Liver (tissue), 10 donors: ENCODE measurements at places on chromosomes 6 and 20. TPM values are rescaled to one million over a fixed set of nuclear protein-coding genes. Genes with fewer than 3 reads are reported as not detected.

GRCh38 chr6:169701311-169701953, 397 bp downstream of the WDR27 start:
- DNase-seq, result no peak
- peak overlapping the region; percentile 98 for H3K4me3 ChIP-seq
- H3K4me1 ChIP-seq, result peaks cover 43% of the 10 kb centered on the region
- no peaks in the 10 kb centered on the region for H3K36me3 ChIP-seq

Gene BHLHE23
- total RNA-seq, result not detected

GRCh38 chr20:31707994-31708735, 14.5 kb downstream of the BCL2L1 start:
- H3K4me3 ChIP-seq, result no peak overlapping the region
- no peaks in the 10 kb centered on the region for H3K27me3 ChIP-seq
- DNase-seq, result peak; percentile 67
- peaks cover 83% of the 10 kb centered on the region for H3K4me1 ChIP-seq

DNA sequence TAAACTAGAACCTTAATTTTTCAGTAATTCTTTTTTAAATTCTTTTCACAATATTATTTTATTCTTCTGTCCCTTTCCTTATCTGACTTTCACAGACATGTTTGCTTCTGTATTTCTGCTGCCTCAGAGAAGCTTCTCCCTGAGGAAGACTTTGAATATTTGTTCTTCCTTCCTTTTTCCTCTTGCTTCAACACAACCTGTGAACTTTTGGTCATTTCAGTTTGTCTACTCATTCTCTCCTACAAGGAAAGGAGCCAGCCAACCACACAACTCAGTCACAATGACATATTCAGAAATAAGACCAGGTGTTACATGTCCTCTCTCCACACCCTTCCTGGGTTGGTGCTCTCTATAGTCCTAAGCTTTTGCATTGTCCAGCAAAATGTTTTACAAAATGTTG, 310.4 kb downstream of the TFAP2B start:
- no peaks in the 10 kb centered on the region for H3K27me3 ChIP-seq
- H3K4me1 ChIP-seq, result no peaks in the 10 kb centered on the region
- no peaks in the 10 kb centered on the region for H3K36me3 ChIP-seq
- DNase-seq, result no peak
- H3K27ac ChIP-seq, result no peak overlapping the region
- H3K4me3 ChIP-seq, result no peak overlapping the region

Gene MLN
- not detected for total RNA-seq

GRCh38 chr6:149906405-149906804, 8.5 kb upstream of the RAET1E start:
- no peaks in the 10 kb centered on the region for H3K36me3 ChIP-seq
- H3K27ac ChIP-seq, result no peak overlapping the region
- no peaks in the 10 kb centered on the region for H3K4me1 ChIP-seq
- DNase-seq, result no peak
- H3K4me3 ChIP-seq, result no peak overlapping the region

Gene AURKA
- 1.3 TPM for total RNA-seq

Gene HLA-DPA1
- 31.2 TPM for total RNA-seq

Gene ZSWIM1
- total RNA-seq, result 5.0 TPM

Gene OPN5
- total RNA-seq, result not detected

Gene FAM83B
- total RNA-seq, result 0.50 TPM

- H3K27ac ChIP-seq, result no peak overlapping the region
- no peaks in the 10 kb centered on the region for H3K4me1 ChIP-seq
- no peaks in the 10 kb centered on the region for H3K27me3 ChIP-seq
- DNase-seq, result no peak
These were observed 258.2 kb upstream of the HSF2 start for GRCh38 chr6:122141246-122141645.

DNA sequence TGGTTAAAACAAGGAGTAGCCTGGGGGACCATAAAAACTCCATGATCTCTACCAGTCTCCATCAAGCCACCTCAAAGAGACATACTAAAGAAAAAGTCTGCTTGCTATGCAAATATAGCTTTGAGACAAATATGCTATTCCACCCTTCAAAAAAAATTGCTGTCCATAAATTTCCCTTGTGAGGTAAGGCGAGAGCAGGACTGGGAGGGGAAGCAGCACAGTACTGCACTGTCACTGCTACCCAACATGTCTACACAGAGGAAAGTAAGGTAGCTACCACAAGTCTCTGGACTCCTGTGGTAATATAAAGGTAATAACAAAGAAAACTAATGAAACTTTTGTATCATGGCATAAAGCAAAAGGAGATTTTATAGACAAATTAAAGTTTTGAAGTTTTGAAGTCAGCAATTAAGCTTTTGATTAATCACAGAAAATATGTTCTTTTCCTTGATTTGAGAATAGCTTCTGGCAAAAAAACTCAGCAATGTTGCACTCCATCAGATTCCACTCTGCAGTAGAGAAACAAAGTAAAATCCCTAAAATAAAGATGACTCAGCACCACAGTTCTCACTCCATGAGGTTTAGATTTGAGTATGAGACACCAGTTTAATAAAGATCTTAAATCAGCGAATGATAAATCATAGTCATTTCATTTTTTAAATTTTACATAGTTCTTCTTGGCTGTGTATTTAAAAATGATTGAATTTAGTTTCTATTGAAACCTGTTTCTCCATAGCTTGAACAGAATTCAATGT, 602.4 kb downstream of the COL12A1 start:
- no peaks in the 10 kb centered on the region for H3K4me1 ChIP-seq
- no peaks in the 10 kb centered on the region for H3K36me3 ChIP-seq
- no peaks in the 10 kb centered on the region for H3K27me3 ChIP-seq
- DNase-seq, result no peak

Gene IL17A
- total RNA-seq, result not detected

Gene TOMM6
- 48.2 TPM for total RNA-seq

Gene SEC63
- 34.1 TPM for total RNA-seq

DNA sequence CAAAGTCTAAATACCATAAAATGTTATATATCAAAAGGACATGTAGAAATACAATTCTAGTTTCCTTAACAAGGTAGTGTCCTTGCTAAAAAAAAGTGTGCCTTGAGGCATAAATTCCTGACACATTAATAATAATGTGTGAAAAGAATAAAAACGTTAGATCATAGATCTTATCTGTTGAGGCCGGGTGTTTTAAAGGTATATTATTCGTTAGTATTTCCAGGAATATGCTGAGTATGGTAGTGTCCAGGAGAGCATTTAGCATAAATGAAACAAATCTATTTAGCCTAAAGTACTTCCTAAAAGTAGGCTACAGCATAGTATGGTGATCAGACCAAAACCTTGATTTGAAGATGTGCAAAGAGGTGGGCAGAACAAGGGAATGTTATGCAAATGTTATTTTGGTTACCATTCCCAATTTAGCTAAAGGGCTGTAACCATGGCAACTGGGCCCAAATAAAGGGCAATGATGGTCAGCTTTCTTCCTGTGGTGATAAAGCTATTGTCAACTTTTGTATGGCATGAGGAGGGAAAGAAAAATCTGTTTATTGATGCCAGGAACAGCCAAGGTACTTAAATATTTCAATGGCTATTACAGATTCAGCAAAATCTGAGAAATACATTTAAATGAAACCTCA, 18.9 kb downstream of the MKKS start:
- no peaks in the 10 kb centered on the region for H3K27me3 ChIP-seq
- H3K4me3 ChIP-seq, result no peak overlapping the region
- H3K4me1 ChIP-seq, result peaks cover 8% of the 10 kb centered on the region
- H3K27ac ChIP-seq, result no peak overlapping the region

DNA sequence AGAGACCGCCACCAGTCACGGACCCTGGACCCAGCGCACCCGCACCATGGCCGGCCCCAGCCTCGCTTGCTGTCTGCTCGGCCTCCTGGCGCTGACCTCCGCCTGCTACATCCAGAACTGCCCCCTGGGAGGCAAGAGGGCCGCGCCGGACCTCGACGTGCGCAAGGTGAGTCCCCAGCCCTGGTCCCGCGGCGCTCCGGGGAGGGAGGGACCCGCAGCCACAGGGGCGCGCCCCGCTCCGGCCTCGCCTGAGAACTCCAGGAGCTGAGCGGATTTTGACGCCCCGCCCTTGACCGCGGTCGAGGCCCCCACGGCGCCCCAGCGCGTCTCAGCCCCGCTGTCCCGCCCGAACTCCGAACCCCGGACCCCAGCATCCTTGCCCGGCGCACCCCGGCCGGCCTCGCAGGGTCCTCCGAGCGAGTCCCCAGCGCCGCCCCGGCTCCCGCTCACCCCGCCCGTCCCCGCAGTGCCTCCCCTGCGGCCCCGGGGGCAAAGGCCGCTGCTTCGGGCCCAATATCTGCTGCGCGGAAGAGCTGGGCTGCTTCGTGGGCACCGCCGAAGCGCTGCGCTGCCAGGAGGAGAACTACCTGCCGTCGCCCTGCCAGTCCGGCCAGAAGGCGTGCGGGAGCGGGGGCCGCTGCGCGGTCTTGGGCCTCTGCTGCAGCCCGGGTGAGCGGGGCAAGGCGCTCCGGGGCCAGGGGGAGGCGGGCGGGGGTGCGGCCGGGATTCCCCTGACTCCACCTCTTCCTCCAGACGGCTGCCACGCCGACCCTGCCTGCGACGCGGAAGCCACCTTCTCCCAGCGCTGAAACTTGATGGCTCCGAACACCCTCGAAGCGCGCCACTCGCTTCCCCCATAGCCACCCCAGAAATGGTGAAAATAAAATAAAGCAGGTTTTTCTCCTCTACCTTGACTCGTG, at the start of gene OXT:
TSS of gene OXT (plus strand) at position 11 of the 920 bp plus-strand sequence. CDS start at position 47, 36 bp downstream.
- peaks cover 47% of the 10 kb centered on the region for H3K4me1 ChIP-seq
- no peak within 1 kb of the TSS for H3K4me3 ChIP-seq
- H3K36me3 ChIP-seq, result no peaks in the 10 kb centered on the region
- no peak within 1 kb of the TSS for H3K27ac ChIP-seq
- H3K27me3 ChIP-seq, result no peaks in the 10 kb centered on the region
- DNase-seq, result no peak

DNA sequence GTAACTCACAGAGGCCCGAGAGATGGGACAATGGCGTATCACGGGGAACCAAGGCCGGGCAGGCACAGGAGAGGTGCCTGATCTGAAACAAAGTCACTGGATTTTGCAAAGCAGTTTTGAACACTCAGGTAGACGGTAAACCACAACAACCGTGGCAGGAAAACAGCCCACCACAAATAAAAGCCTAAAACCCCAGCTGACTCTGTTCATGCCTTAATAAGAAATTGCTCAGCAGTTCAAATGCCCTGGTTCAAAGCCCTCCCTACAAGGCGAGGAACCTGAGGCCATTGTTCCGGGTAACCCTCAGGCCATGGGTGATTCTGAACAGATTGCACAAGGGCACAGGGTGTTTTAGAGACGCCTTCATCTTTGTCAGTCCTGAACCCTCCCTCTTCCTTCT, 114.2 kb downstream of the MAP3K7 start:
- no peak overlapping the region for H3K27ac ChIP-seq
- H3K36me3 ChIP-seq, result no peaks in the 10 kb centered on the region
- no peaks in the 10 kb centered on the region for H3K27me3 ChIP-seq
- no peak overlapping the region for H3K4me3 ChIP-seq
- DNase-seq, result no peak

- H3K27me3 ChIP-seq, result no peaks in the 10 kb centered on the region
- no peak for DNase-seq
- no peaks in the 10 kb centered on the region for H3K36me3 ChIP-seq
- peak overlapping the region; percentile 48 for H3K27ac ChIP-seq
These were observed 178.5 kb downstream of the ARID1B start for GRCh38 chr6:156955494-156956183.

DNA sequence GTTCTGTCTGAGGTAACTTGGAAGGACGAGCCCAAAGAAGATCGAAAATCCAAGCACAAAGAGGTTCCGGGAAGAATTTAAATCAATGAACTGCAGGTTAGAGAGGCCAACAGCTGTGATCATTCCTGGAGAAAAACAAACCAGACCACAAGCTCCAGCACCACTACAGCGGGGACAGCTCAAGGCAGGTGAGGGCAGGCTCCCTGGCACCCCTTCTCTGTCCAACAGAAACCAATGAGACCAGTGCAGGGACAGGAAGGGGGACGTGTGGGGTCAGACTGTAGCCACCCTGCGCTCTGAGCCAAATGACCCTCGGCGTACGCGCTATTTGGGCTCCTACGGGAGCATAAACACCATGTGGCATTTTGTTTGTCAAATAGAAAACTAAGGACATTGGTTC, 139.3 kb downstream of the SLC23A2 start:
- DNase-seq, result no peak
- no peak overlapping the region for H3K27ac ChIP-seq
- H3K4me1 ChIP-seq, result no peaks in the 10 kb centered on the region
- no peak overlapping the region for H3K4me3 ChIP-seq
- peaks cover 86% of the 10 kb centered on the region for H3K36me3 ChIP-seq

Gene UBE2V1
- total RNA-seq, result 29.7 TPM

- H3K27ac ChIP-seq, result no peak overlapping the region
- DNase-seq, result no peak
- H3K36me3 ChIP-seq, result no peaks in the 10 kb centered on the region
- peaks cover 3% of the 10 kb centered on the region for H3K27me3 ChIP-seq
- no peak overlapping the region for H3K4me3 ChIP-seq
These were observed 43.2 kb upstream of the NOTCH4 start for GRCh38 chr6:32267035-32267434.

- H3K27ac ChIP-seq, result no peak overlapping the region
- DNase-seq, result no peak
- H3K4me1 ChIP-seq, result no peaks in the 10 kb centered on the region
- H3K36me3 ChIP-seq, result no peaks in the 10 kb centered on the region
- no peak overlapping the region for H3K4me3 ChIP-seq
- H3K27me3 ChIP-seq, result no peaks in the 10 kb centered on the region
These were observed 32.8 kb upstream of the KCNQ5 start for GRCh38 chr6:72589096-72589495.

DNA sequence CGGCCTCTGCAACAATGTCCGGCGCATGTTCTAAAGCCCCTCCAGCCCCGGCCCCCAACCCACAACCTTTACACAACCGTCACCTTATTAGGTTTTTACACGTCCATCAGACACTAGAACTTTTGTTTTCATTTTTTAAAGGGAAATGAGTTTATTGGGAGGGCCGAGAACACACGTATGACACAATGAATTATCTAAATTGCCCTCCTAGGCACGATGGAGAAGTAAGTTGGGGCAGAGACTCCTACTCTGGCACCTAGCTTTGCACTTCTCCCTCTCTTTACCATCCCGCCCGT, 1.2 kb upstream of the DLL1 start:
- peaks cover 10% of the 10 kb centered on the region for H3K27me3 ChIP-seq
- H3K36me3 ChIP-seq, result no peaks in the 10 kb centered on the region
- no peak overlapping the region for H3K4me3 ChIP-seq

DNA sequence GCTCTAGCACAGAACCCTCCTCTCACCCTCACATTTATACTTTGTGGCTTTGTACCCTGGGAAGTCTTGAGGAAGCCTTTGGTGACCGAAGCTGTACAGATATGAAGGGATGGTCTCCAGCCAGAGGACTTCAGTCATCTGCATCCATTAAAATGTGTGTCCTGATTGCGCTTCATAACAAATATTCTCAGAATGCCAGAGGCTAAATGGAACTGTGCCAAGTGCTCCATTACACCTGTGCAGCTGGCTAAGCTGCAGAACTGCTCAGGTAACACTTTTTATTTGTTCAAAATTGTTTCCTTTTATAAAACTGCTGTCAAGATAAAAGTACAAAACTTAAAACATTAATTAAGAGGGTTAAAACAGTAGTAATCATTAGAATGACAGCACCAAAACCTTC, 22.3 kb downstream of the TPBG start:
- H3K36me3 ChIP-seq, result no peaks in the 10 kb centered on the region
- H3K4me1 ChIP-seq, result no peaks in the 10 kb centered on the region
- H3K4me3 ChIP-seq, result no peak overlapping the region
- DNase-seq, result no peak
- H3K27me3 ChIP-seq, result peaks cover 10% of the 10 kb centered on the region
- H3K27ac ChIP-seq, result no peak overlapping the region

- no peaks in the 10 kb centered on the region for H3K4me1 ChIP-seq
- H3K4me3 ChIP-seq, result no peak overlapping the region
- no peaks in the 10 kb centered on the region for H3K27me3 ChIP-seq
- no peak overlapping the region for H3K27ac ChIP-seq
- DNase-seq, result no peak
These were observed 139.8 kb downstream of the DTNBP1 start for GRCh38 chr6:15522856-15523529.

- DNase-seq, result no peak
- H3K36me3 ChIP-seq, result no peaks in the 10 kb centered on the region
- H3K27me3 ChIP-seq, result no peaks in the 10 kb centered on the region
These were observed 125.2 kb upstream of the TRAF3IP2 start for GRCh38 chr6:111730864-111731263.

Gene TSPO2
- total RNA-seq, result 64.9 TPM
